GM13976 (cell line): ENCODE measurements at places on chromosomes 2 and 18.

DNA sequence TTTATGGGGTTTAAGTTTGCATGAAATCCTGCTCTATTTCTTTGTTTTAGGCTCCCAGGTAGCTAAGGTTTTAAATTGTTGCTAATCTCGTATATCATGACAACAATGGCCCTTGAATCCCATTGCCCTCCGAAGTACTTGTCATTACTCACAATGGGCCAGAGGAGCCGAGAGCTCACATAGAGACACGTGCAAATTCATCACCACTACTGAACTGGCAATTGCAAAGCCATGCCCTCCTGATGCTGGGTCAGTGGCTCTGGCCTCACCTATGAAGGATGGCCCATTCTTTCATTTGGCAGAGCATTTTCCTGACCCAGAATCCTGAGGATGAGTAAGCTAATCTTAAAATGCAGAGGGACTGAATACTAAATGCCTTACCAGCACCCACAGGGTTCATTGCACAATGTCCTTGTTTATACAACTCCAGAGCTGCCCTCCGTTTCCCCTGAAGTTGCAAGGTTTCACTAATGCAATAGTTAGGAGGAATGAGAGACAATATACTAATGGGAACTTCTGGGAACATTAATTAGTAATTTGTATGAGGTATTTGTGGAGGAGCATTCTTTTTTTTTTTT, 71.6 kb upstream of the GAREM1 start:
- DNase-seq = no peak

GRCh38 chr2:885230-886071, 65.2 kb upstream of the SNTG2 start:
- DNase-seq = no peak

- no peak for DNase-seq
Measured at GRCh38 chr2:69578198-69578540, 65.4 kb downstream of the AAK1 start.

DNA sequence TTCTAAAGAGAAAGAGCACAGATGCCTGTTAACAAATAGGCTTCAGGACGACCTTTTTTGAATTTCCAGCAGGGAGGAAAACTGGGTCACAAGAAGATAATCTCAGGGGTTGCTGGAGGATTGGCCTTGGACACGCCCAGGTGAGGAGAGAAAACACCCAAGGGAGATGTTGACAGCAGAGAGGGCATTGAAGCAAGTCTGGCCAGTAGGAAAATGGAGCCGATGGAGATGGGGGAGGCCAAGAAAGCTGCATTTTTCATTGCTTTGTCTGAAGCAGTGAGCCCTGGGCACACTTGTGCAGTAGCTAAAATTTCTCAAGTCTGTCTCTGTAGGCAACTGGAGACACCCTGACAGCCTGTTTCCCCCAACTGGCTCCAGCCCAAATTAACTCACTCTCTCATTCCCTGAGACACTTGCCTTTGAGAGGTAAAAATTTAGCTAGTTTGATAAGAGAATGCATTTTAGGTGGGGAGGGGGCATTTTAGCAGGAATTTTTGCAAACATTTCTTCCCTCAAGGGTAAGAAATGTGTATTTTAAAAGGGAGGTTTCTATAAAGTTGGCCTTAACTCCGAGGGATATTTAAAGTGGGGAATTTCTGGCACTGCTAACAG, 165.5 kb downstream of the TGIF1 start:
- DNase-seq = no peak

- DNase-seq = no peak
Measured at GRCh38 chr2:10360850-10361588, 58.3 kb downstream of the HPCAL1 start.

DNA sequence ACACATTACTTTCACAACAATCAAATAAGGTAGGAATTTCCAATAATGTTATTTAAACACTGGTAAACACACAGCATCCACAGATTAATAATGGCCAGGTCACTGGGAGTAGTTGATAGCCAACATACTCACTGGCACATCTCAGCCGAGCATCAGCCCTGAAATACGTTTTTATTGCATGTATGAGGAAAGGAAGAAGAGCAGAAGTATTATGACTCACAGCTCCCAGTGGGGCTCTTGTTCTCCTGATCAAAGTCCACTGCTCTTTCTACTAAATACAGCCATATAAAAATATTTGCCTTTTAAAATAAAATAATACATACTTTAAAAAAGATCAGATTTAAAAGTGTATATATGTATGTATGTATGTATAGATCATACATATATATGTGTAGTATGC, 999.6 kb downstream of the SUCLG1 start:
- no peak for DNase-seq

- DNase-seq = peak; percentile 27
Measured at GRCh38 chr2:168336786-168337388, 89.5 kb upstream of the STK39 start.

DNA sequence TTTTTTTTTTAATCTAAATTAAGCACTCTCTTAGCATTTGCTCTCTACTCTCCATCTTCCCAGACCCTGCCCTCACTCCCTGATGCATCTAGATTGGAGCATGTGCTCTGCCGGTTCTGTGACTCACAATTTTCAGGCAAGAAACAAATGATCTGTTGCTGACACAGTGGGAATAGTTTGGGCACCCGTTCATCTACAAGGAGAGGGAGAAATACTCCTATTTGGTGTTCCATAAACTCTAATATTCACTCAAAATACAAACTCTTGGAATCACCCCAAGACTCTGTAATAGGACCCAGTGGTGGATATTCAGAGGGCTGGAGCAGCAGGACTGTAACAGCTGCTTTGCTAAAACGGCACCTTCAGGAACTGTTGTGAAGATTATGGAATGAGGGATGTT, 37.1 kb upstream of the LINC00305 start:
- DNase-seq = no peak

DNA sequence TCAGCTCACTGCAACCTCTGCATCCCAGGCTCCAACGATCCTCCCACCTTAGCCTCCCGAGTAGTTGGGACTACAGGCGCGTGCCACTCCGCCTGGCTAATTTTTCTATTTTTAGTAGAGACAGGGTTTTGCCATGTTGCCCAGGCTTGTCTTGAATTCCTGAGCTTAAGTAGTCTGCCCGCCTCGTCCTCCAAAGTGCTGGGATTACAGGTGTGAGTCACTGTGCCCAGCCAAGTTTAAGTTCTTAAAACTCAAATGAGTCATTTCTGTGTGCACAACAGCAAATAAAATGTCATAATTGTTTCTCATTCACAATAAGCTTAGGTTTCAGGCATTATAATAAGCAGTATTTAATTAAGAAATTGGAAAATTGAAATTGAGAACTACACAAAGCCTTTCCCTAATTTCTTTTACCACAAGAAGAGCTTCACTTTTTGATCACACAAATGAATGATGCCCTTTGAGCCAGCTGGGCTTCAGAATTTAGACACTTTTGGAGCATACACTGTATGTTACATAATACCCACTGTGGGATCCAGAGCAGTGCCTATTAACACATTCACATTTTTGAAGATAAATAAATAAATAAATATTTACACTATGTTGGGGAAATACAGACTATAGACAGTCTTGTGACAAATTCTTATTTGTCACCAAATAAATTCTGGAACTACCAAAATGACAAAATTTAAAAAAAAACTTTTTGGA, 8.6 kb upstream of the ME2 start:
- DNase-seq = no peak

DNA sequence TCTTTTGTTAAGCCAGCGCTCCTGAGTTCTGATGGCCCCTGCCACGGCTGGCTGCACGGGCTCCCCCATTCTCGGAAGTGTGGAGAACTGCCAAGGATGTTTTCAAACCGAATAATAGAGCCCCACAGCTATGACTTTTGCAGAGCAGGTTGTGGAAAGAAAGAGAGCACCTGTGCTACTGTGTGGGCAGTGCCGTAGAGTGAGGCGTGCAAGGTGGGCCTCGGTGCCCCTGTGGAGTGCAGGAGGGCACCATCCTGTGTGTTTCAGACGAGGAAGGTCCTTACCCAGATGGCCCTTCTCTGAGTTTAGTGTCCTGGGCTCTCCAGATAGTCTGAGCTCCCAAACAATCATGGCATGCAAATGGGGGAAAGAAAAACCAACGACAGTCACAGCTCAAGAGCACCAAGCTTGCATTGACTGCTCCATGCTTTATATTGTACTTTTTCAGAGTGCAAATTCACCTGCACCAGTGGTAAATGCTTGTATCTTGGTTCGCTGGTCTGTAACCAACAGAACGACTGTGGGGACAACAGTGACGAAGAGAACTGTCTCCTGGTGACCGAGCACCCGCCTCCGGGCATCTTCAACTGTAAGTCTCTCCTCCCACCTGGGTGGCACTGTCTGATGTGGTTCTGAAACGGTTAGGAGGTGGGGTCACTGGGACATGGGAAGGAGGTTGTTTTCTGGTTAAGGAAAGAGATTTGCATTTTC, 219.4 kb downstream of the LDLRAD4 start:
- no peak for DNase-seq

GRCh38 chr2:143148757-143149156, 19.5 kb downstream of the ARHGAP15 start:
- DNase-seq = no peak

DNA sequence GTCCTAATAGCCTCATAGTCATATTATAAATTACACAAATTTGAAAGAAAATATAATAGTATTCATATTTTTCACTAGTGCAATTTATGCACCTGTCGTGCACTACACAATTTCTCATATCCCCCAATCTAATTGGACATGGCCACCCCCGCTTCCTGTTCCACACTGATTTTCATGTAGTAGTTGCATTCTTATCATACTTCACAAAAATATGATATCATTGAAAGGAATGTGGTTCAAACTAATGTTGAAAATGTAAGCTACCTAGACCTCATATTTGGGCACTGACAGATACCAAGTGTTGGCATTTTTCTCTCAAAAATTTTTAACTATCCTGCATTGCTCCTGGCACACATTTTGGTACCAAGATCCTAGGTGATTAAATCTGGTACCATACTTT, 985.5 kb upstream of the POU3F3 start:
- DNase-seq = no peak

DNA sequence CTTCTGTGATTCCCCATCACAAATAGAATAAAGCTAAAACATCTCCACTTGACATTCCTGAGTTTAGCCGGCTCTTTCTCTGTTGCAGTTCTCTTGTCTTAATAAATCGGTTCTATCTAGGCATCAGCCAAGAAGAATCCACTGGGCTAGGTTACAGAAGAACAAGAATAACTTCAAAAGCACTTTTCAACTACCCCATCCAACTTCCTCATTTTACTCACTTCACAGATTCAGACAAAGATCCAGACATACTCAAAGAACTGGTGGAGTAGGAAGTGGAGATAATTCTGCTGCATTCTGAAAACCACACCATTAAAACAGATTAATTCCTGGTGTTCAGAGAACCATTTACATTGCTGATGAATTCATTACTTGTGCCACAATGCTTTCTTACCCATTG, 9.6 kb upstream of the ALPK2 start:
- no peak for DNase-seq

DNA sequence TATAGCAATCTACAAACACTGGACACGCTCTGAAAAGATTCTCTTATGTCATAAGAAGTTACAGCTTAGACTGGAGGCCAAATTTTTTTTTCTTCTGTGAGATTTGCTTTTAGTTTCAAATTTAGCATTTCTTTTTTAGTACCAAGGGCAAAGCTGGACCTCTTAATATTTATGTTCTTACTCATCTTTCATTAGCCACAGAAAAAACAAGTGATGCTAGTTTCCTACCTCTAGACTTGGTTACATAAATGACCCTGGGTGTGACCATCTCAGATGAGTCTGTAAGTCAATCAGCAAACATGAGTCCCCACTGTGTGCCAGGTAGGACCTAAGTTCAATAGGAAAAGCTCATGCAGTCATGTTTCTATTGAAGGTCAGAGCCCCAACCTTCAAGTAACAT, 94.4 kb downstream of the MEP1B start:
- DNase-seq = no peak

DNA sequence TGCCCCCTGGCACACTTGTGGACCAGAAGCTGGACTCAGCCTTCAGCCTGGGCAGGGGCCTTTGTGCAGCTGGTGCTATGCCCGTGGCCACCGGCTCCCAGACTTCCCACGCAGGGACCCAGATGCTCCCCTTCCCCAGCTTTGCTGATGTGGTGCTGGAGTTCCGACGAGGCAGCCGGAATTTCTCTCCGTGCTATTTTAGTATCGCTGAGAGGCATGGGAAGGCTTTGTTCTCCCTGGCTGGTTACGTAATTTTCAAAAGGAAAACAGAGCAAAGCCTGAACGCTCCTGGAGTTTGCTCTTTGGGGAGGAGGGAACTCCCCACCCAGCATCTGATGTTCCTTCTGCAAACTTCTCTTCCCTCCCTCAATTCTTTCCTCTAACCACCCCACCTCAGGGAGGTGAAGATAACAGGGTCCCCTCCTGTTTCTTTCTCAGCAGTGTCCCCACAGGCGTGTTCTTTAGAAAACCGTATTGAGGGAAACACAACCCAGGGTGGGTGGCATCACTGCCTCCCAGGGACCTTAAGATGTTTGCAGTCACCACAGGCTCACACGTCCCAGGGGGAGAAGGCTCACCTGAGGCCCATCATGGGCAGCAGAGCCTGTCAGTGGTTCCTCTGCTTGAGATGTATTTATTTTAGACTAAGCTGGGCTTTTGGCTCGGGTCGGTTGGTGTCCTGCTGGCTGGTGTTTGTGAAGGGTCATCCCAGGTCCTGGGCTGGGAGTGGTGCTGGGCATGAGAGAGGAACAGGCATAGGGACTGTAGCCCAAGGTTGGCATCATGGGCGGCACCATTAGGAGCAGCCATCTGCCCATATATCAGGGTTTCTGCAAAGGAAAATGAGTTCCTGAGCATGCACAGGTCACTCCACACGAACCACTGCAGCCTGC, 95.0 kb downstream of the MAPK4 start:
- no peak for DNase-seq

DNA sequence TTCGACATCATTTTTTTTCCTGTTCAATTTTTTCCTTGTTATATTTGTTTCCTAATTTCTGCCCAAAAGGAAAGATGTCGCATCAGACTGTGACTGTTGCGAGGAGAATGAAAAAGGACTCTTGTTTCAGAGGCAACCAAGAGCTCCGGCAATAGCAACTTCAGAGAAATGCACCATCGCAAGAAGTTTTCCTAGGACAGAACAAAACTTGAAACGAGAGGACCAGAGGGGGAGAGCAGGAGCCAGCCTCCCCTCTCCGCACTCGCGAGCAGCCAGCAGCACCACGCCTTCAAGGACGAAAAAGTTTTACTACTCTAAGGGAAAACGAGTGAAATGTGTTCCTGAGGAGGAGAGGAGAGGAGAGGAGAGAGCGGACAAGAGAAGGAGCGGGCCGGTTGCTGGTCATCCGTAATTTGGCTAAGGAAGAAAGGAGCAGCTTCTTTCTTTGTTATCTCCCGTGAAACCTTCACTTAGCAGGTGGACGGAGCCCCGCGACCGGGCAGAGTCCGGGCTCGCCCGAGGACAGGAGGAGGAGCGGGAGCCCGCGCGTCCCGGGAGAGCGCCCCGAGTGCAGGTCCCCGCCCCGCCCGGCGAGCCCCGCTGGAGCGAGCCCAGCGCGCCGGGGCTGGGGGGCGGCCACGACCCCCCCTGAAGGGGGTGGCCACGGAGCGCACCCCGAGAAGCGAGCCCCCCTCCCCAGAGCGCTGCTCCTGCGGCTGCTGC, 744 bp downstream of the POU3F3 start:
- no peak for DNase-seq
